ENCODE measurements at places on chromosomes 2 and 18.

DNA sequence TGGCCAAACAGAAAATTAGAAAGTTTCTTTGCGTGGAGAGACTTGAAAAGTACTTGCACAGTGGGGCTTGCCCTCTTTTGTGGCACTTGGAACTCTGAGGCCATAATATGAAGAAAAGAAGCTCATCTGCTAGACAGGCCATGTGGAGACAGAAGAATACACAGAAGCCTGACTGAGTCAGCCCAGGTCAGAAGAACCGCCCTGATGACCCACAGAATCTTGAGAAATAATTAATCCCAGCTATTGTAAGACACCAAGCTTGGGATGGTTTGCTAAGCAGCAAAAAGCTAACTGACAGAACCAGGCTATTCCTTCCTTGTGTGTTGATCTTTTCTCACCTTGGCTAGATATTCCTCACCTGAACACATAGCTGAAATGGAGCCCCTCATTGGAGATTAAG lies 33.7 kb downstream of the G6PC2 start:
- no peak for DNase-seq

- no peak for DNase-seq
Measured at GRCh38 chr2:151556121-151556520, 146.4 kb downstream of the RIF1 start.

- DNase-seq: no peak
Measured at GRCh38 chr2:136327162-136327852, 209.4 kb upstream of the CXCR4 start.

GRCh38 chr2:75238670-75239330 lies 39.5 kb upstream of the TACR1 start:
- no peak for DNase-seq

- no peak for DNase-seq
Measured at GRCh38 chr2:195659114-195659513, 2.1 kb downstream of the SLC39A10 start.

- no peak for DNase-seq
Measured at GRCh38 chr2:108587621-108588020, 53.4 kb downstream of the LIMS1 start.

- DNase-seq: no peak
Measured at GRCh38 chr2:176709149-176709951, 440.1 kb downstream of the MTX2 start.

- DNase-seq: no peak
Measured at GRCh38 chr2:188734691-188735090, 239.5 kb upstream of the COL3A1 start.

DNA sequence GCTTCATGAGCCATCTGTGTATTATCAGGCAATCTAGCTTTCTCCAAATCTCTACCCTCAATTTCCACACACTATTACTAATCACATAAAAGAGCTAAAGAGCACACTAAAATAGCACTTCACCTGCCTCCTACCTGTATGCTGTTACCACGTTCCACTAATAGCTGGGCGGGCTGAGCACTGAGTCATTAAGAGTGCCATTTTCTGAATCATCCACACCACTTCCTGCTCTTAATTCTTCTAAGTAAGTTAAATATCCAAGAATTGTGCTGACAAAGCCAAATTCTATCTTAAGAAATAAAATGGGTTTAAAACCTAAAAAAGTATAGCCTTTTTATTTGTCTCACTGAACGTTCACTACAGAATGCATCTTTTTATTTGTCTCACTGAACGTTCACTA lies 35.7 kb downstream of the NOL10 start:
- no peak for DNase-seq

DNA sequence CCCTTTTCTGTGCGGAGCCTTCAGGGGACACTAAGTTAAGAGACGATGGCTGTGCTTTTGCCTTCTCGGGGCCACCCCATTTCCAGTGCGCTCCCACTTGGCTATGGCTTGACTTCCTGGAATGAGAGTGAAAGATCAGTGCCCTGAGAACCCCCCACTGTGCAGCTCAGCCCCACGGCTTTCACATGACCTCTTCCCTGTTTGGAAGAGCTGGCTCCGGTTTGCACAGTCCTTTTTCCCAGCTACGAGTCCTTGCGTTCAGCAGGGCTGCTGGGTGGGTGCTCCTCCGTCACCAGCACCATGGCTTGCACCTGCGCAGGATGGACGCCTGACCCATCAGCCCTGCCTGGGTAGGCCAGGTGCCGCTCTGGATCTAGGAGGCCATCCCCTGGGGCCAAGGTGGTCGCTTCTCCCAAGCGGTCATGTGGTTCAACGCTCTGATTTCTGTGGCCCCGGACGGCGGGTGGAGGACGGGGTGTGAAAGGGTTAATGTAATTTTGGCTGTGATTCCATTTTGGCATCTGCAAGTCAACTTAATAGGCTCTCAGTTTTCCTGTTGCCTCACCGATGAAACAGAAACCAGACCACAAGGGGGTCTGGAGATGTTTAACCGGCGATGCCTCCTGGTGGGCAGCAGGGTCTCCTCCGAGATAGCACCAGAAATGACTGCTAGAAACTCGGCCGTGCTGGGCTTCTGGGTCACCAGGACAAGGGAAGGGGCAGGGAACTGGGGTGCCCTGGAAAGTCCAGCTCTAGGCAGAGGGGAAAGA lies 113.1 kb upstream of the HAAO start:
- no peak for DNase-seq

- DNase-seq: no peak
Measured at GRCh38 chr2:71932780-71933466, 214.7 kb downstream of the CYP26B1 start.

GRCh38 chr2:2007551-2008501 lies 263.5 kb upstream of the PXDN start:
- no peak for DNase-seq

GRCh38 chr2:220504938-220505503 lies 877.6 kb downstream of the SLC4A3 start:
- DNase-seq: no peak

- no peak for DNase-seq
Measured at GRCh38 chr18:37636831-37637477, 71.4 kb upstream of the CELF4 start.

DNA sequence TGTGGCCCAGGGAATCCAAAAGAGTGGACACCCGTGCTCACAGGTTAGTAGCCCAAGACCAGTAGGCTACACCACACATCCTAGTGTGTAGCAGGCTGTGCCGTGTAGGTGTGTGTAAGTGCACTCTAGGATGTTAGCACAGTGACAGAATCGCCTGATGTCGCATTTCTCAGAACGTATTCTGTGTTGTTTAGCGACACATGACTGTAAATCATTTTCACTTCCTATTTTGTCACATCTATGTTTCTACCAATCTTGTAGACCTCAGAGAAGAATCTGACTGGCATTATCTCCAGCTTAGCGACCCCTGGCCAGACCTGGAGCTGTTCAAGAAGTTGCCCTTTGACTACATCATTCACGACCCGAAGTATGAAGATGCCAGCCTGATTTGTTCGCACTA lies 45.1 kb downstream of the NTSR2 start:
- DNase-seq: no peak

DNA sequence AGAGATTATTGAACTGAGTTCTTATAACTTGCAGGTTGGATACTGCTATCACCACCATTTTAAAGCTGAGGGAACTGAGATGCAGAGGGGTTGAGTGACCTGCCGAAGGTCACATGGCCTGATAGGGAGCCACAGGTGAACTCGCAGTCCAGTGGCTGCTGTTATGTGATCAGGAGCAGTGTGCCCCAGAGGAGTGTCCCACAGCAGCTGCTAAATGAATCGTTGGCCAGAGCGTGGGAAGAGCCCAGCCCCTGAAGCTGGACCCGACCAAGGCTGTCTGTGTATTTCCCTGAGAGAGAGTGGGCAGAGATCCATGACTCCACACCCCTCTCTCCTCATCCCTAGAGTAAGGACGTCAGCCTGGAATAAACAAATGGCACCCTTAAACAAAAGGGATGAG lies 26.7 kb upstream of the PRLH start:
- DNase-seq: no peak

- DNase-seq: no peak
Measured at GRCh38 chr2:203763938-203764664, 57.7 kb downstream of the CD28 start.

DNA sequence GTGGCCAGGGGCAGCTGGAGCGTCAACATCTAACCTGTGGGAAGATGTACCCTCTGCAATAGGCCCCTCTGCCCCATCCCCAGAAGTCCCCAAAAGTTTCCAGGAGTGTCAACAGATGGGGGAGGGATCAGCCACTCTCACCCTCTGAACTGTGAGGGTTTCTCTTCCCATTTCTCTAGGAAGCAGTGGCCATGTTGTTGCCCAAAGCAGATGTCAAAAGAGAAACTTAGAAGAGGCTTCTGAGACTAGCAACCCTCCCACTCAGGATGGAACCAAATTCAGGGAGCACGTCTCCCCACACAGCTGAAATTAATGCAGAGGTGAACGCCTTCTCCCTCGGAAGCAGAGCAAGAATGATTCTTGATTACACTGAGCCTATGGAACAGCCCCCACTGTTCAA lies 70.3 kb downstream of the ARL4C start:
- DNase-seq: no peak

DNA sequence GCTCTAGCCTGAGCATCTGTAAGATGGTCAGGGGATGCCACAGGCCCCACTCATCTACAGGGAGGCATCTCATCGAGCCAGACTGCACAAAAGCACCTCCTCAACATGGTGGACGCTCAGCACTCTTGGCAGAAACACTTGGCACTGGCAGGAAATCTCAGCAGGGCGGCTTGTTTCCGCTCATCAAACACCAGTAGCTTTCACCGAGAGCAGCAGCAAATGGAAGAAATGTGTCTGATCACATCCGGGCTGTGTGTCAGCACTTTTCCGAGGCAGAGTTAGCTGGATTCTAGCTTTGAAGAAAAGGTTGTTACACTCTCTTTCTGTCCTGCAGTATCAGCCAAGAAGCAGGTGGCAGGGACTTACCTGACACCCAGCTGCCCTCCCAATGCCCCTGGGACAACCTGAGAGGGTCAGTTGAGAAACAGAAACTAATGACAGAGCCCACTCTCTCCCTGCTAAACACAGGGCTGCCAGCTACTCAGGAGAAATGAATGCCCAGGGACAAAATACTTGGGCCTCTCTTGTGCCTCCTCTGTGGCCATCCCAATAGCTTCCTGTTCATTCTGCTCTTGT lies 68.9 kb upstream of the FZD7 start:
- DNase-seq: no peak

- DNase-seq: no peak
Measured at GRCh38 chr2:128596396-128597120, 277.9 kb upstream of the HS6ST1 start.

GRCh38 chr18:59576541-59577385 lies 120.5 kb downstream of the CCBE1 start:
- DNase-seq: no peak

DNA sequence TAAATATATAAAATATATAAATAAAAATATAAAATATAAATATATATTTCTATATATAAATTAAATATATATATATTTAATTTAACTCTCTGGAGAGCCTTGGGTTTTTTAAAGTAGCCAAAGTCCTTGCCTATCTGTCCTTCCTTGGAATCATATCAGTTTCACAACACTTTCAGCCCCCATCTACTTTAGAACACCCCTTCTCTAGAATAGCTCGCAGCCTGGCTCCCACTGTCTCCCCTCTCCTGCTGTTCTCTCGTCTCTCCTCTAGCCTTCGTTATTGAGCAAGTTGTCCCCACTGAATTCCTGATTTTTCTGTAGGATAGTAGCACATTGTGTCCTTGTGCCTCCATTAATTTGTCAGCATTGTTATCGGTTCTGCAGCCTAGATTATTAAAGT lies 677.0 kb downstream of the RNF144A start:
- no peak for DNase-seq

- no peak for DNase-seq
Measured at GRCh38 chr2:199933466-199933865, 21.8 kb downstream of the TYW5 start.

DNA sequence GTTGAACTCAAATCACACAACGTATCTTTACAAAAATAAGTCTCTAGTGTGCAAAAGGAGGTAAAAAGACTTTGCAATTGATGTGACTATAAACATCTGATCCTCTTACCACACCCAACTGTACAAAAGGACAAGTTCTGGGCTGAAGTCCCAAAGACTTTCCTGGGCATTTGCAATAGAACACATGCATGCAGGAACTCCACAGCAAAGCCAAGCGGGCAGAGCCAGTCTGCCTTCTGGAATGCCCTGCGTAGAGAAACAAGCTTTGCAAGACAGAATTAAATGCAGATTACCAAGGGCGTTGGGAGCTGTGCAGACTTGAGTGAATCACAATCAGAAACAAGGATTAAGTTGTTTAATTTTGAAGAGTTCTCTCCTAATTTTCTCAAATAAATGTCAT lies 208.4 kb upstream of the ZNF521 start:
- DNase-seq: no peak

GRCh38 chr2:114001937-114002336 lies 112.0 kb downstream of the ACTR3 start:
- DNase-seq: no peak

DNA sequence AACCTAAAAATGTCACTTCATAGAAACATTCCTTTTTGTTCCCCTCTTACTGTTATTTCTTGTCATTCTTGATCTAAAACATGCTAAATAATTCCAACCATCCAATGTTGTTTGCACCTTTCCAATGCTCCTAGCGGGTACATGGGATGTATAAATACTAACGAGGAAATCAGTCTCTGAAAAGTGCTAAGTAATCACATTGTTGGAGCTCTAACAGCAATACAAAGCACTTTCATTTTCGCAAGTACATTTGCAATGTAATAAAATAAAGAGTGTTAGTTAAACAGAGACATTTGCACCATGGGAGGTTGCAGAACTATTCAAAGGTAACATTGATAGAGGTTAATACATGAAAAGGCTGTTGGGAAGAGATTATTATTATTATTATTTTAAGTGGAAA lies 286.2 kb upstream of the ACVR2A start:
- DNase-seq: no peak

DNA sequence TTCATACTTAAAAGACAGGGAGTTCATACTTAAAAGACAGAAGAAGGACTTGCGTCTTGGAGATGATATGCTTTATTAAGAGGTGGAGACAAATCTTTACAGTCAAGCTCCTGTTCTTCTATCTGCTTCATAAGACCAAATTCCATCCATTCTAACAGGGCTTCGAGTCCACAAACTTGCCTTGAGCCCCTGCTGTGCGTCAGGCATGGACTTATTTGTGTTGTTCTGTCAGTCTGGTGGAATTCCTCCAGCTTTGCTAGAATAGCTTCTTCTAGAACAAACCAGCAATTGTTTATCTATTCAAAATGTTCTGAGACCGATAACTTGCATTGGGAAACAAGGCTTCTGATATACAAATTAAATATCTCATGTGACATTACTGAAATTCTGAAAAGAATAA lies 73.9 kb upstream of the SOX11 start:
- DNase-seq: no peak

- no peak for DNase-seq
Measured at GRCh38 chr2:240846873-240847595, 21.6 kb upstream of the AGXT start.

DNA sequence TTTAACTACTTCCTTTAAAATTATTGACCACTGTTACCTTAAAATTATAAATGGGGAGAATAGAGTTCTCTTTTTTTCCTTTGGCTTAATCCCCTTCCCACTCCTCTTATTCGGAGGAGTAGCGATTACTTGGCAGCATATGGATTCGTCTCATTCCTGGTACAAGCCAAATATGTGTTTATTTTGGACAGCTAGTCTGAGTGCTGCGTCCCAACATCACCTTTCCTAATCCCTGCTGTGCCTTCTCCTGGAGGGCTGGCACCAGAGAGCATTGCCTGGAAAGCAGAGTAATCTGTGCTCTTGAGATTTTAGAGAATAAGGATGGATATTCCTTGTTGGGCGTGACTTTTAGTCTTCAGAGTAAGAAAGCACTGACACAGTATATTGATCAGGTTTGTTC lies 185.6 kb downstream of the AGAP1 start:
- no peak for DNase-seq

All from stimulated activated CD8-positive, alpha-beta memory T cell treated with anti-CD3 and anti-CD28 coated beads, Interleukin-15, amount 100 ng/mL, for 24 hours (primary cell).